Neuronal stem cell (in vitro differentiated cells): ENCODE measurements at places on chromosomes 5 and 9.

DNA sequence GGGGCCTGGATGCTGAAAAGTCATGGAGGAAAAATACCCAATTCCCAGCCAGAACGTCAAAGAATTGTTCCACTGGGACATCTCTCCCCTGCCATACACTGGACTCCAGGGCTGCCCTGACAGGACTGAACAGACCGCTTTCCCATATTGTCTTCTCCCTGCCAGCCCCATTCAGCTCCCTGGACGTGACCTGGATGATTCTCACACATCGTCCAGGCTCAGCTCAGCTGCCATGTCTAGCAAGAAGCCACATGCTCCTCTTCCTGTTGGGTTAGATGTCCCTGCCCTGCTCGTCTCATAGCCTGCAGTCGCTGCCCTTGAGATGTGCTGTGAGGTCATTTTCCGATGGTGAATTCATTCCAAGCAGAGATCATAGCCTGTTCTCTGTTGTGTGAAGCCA, 37.4 kb downstream of the FOXI1 start:
- DNase-seq, result no peak

DNA sequence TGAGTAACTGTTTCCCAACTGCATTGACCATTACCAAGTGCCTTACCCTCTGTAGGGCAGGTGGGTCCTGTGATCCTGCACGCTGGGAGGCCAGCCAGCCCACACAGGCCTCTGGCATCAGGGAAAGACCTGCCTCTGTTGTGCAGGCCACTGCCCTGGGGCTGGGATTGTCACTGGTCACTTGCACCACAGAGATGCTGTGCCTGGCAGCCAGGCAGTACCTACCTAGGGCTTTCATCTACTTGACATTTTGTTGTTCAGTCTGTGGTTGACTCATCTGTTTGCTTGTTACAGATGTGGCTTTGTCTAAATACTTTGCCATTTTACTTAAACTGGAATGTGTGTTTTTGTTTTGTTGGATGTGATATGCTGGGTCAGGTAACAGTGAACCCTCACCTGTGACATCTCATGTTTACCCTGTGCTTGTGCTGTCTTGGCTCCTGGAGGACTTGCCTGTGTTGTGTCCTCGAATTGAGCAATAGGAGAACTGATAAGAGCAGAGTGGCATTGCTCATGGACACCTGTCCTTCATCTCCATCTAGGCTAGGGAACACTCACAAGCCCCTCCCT, 32.8 kb downstream of the SECISBP2 start:
- no peak for DNase-seq

DNA sequence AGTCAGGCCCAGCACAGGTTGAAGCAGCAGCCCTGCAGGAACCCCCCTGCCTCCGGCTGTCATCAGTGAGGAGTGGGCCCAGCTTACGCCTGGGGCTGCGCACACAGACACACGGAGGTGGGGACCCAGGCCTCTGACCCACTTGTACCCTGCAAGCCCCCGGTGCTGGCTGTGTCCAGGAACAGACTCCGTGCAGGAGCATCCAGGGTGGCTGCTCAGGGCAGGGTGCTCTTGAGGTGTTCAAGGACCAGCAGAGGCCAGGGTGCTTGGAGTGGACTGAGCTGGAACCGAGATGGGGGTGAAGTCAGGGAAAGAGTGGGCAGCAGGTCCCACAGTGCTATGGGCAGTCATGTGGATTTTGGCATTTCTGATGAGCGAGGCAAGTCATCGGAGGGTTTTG, 199.5 kb downstream of the CACNA1B start:
- no peak for DNase-seq

DNA sequence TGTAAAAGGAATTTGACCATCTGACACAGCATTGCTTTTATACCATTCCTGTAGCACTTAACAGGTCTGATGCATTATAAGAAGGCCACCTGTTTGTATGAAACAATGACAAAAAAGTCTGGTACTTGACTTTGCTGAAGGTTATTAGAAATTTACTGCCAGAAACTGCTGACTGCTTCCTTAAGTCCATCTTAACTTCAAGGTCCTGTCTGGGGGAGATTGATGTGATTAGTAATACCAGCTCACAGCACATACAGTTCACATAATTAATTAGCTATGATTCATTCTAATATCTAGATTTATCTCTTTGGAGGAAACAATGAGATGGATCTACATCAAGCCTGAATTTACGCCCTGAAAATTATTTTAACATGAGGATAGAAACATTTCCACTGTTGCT, 49.6 kb upstream of the TEK start:
- DNase-seq, result no peak

GRCh38 chr9:115300874-115301273, 182.9 kb upstream of the TNC start:
- DNase-seq, result no peak

GRCh38 chr9:137809040-137809576, 68.5 kb upstream of the CACNA1B start:
- DNase-seq, result no peak

DNA sequence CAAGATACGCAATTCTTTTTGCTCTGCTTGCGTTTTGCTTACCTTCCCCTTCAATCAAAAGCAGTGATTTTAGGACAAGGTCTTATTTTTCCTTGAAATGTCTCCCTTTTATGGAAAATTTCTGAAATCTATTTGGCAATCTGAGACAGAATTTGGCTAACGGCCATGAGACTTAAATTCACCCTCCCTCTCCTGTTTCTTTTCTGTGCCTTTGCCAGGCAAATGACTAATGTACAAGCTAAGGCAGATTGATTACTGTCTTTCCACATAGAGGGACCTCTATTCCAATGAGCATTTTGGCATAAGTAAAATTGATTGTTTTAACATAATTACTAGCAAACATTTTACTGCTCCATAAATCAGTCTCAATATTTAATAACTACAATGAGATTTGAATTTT, 31.7 kb downstream of the FAM81B start:
- DNase-seq, result no peak

- DNase-seq, result no peak
Measured at GRCh38 chr9:89670114-89670513, 65.3 kb downstream of the GADD45G start.

- no peak for DNase-seq
Measured at GRCh38 chr5:82142928-82143577, 135.1 kb downstream of the RPS23 start.

GRCh38 chr9:107635101-107635802, 145.7 kb upstream of the KLF4 start:
- DNase-seq, result no peak

DNA sequence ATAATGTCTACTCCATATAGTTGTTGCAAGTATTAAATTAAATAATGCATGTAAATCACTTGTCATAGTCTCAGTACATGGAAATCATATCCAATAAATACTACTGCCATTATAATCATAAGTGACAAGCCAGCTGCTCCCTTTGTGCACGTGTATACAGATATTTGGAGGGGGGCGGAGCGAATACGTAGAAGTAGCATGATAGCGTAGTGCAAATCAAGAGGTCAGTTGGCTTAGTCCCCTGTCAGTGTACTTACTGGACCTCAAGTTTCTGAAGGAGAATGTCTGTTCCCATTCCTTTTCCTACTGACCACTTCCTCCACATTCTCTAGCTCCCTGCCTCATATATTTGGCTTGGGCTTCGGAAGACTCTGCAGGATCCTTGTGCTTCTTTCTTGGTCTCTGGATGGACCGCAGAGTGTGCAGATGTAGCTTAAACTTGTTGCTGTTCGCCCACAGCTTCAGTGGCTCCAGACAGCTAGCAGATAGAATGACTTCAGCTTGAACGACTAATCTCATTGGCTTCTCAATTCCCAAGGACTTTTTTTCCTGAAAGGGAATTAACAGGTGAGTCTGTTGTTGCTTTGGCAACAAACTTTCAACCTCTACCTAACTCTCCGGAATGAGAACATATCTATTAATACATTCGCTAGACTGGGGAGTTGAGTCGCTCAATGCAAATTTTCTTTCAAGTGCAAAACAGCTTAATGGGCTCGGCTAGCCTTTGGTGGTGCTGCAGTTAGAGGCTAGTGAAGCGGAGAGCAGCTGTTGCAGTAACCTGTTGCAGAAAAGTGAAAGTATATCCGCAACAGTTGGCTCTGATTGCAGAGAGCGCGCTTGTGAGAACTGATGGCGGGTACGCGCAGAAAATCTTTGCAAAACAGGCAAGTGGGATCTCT, at the start of gene PCDHB1:
PCDHB1 (plus strand) TSS at position 753 of the 899 bp plus-strand sequence; CDS start at position 850, 97 bp downstream.
- peak; percentile 17 for DNase-seq

GRCh38 chr5:148454576-148454975, 70.8 kb downstream of the FBXO38 start:
- no peak for DNase-seq

DNA sequence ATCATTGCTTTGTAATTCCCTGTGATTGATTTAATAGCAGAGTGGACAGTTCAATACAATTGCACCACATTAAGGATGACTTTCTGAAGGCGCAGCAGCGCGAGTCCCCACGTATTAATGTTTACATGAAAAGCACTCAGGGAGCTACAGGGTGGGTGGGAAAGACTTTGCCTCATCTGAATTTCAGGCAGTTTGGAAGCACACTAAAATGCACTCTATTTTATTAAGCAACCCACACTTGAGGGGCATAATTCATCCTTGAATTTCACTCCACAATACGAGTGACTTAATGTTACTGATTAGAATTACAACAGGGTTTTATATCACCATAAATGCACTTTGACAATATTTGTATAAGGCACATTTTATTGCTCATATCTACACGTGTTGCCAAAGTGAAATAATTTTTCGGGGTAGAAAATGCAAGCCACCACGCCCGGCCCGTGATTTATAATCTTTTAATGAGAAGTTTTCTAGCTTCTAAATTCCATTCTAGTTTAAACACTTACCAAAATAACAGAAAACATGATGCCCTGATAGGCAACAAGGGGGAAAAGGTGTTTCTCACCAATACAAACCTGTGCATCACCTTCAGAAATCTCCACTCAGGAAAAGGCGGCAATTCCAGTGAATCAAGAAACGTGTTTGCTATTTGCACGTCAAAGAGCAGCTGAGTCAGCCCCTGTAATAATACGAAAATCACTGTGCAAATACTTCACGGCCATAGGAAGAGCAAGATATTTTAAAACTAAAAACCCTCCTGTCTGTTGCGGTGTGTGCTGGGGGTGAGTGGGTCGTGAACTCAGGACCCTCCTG, 40.5 kb downstream of the IRX4 start:
- DNase-seq, result no peak

- no peak for DNase-seq
Measured at GRCh38 chr5:163410505-163410904, 26.9 kb upstream of the CCNG1 start.

DNA sequence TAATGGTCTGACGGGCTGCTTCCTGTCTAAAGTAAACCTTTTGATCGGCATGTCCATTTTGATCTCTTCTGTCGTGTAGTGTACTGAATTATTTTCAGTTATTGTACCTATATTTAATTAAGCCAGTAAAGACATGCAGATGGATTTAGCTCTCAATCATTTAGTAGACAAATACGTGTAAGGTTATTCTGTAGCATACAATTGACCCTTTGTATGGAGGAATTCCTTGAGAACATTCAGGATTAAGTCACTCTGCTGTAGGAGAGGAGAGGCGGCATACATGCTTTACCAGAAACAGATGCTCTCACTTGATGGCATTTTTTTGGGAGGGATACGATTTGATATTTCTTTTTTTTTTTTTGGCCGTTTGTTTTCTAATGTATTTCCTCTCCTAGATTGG, 141.0 kb downstream of the PBX3 start:
- peak; percentile 47 for DNase-seq

DNA sequence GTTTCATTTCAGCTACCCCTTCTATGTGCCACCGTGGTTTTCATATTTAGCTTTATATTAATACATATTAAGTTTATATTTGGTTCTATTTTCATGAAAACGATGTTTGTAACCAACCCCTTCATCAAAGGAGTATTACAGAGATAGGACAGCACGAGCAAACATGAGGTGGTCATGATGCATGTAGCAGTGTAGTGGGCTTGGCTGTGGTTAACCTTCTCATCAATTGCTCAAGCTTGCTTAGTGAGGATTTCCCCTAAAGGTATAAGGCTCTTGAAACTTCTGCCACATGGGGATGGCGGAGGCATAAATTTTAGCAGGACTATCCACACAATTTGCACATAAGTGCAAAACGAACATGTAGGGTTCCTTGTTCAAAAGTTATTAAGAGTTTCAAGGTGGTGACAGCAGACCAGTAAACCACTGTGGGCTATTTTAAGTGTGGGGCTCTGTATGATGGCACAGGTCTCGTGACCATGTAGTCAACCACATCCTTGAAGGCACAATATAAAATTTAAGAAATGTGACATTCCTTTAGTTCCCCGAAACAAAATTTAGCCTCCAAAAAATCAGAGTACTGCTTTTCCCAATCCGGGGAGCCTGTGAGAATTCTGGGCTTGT, 24.8 kb downstream of the TMEM174 start:
- DNase-seq, result no peak

DNA sequence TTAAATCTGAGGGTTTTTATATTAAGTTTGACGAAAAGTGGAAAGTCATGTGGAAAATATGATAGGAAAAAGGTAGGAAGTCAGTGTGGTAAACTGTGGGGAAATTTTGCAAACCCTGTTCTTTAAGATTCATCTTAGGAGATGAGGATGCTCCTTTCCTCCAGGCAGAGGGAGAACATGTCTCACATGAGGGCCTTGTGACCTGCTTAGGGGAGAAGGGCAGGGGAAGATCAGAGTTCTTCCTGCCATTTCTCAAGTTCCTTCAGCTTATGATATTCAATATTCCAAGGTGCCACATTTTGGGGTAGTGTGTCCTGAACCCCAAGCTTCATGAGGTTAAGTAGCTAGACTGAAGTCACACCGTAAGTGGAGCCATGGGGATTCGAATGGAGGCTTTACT, 53.7 kb downstream of the MAPKAP1 start:
- no peak for DNase-seq

DNA sequence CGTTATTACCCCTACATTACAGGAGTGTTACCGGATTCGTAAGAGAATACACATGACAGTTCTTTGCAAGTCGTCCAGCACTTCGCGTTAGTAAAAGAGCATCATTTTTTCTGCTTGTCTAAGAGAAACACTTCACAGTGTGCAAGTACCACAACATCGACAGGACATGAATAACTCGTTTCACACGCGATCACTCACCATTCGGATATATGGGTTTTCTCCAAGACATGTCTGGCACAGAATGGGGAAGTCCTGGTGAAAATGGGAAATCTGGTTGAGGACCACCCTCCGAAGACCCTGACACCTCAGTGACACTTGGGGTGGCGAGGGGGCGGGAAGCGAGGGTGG, 642 bp downstream of the RBM22 start:
- no peak for DNase-seq

GRCh38 chr9:17900606-17901005, 321.7 kb downstream of the SH3GL2 start:
- no peak for DNase-seq

DNA sequence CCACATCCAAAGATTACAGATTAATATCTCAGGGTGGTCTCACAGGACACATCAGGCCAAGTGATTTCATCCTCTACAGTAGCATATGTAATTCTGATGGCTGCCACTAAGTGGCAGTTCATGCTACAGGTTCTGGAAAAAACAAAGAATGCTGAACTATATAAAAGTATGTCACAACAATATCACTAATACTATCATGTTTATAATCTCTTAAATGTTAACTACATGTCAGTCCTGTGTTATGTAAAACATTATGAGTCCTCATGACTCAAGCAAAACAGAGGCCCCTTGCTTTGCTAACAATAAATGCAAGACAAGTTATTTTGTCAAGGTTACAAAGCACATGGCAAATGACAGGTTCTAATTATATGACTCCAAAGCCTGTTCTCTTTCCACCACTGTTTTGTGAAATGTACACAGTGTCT, 233.2 kb downstream of the FBXL17 start:
- DNase-seq, result no peak
